ENCODE measurements at places on chromosomes 1 and 21. TPM values are rescaled to one million over a fixed set of nuclear protein-coding genes. Genes with fewer than 3 reads are reported as not detected.

DNA sequence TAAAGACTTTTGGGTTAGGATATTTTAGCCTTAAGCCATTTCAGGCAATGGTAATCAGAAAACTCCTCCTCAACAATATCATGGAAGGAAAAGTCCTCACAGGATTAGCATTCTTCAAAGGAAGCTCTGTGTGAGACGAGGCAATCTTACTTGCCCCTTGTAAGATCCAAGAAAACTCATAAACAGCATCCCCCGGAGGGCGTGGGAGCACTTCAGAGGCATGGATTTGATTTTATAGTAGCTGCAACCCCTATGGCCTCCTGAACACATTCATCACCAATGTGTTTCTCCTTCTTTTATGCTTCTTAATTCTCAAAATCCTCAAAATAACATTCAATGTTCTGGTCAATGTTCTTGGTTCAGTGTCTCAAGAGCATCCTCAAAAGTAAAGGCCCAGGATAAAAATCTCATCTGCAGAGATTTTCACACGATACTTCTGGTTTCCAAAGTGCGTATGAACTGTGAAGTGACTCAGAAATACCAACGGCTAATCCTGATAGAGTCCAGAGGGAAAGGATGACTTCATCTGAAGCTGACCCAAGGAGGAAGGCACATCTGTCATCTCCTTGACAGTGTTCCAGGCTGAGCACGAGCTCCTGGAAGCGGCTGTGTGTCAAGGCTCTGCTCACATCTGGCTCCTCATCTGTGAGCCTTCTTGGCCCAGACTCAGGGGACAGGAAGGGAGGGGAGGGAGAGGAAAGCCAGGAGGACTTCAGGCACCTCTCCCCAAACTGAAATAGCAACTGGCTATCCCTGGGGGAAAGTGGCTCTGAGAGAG is 49.3 kb upstream of the PSEN2 start:
- H3K4me1 ChIP-seq: peaks cover 19% of the 10 kb centered on the region
- H3K27ac ChIP-seq: peak overlapping the region; percentile 78
- H3K4me3 ChIP-seq: no peak overlapping the region

DNA sequence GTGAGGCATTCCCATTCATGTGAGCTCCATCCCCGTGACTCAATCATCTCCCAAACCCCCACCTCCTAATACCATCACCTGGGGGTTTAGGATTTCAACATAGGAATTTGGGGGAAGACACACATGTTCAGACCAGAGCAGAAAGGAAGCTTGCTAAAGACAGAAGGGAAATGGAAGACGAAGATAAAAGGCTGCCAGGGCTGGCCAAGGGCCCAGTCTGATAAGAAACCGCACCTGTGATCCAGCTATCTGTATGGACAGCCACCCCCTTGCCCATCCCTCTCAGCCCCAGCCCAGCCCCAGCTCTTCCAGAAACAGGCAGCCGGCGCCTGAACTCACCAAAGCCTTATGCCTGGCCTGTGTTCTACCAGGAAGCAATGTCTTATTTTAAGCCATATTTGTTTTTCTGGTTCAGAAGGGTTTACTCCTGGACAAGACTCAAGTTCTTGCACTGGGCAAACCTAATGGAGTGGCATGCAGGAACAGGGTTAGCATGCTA is 198.4 kb upstream of the VAMP3 start:
- no peak for DNase-seq
- H3K27ac ChIP-seq: no peak overlapping the region
- no peaks in the 10 kb centered on the region for H3K27me3 ChIP-seq

GRCh38 chr21:39373634-39374033 is 24.7 kb upstream of the HMGN1 start:
- no peak overlapping the region for H3K4me3 ChIP-seq
- H3K4me1 ChIP-seq: peaks cover 4% of the 10 kb centered on the region
- H3K36me3 ChIP-seq: no peaks in the 10 kb centered on the region
- no peak overlapping the region for H3K27ac ChIP-seq
- no peaks in the 10 kb centered on the region for H3K27me3 ChIP-seq

- H3K4me1 ChIP-seq: peaks cover 47% of the 10 kb centered on the region
- no peak for DNase-seq
- H3K4me3 ChIP-seq: no peak overlapping the region
Measured at GRCh38 chr1:109822749-109823542, 59.2 kb upstream of the EPS8L3 start.

DNA sequence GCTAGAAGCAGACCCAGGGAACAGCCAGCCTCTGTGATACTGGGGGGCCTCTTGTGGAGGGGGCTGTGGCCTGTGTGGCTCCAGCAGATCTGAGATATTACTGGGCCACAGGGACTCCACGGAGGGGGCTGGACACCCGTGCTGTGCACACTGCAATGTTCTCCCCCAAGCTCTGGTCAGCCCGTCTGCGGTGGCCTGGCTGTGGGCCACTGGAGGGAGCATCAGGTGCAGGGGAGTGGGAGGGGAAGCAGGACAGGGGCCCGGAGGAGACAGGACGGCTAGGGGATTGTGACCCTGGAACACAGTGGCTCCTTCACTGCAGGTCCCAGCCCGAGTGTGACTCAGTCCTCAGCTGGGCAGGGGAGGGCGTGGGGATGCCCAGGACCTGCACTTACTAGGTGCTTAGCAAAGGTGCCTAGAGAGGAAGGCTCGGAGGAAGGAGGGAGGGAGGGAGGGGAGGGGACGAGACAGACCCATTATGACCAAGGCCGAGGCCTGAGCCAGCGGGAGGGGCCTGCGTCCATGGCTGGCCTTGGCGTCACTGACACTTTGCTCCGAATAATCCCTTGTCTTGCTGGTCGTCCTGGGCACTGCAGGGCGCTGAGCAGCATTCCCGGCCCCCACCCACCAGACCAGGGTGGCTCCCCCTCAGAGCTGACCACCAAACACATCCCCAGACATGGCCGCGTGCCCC is 44.2 kb downstream of the PRDM16 start:
- DNase-seq: no peak
- H3K4me3 ChIP-seq: no peak overlapping the region
- H3K4me1 ChIP-seq: no peaks in the 10 kb centered on the region
- peaks cover 53% of the 10 kb centered on the region for H3K27me3 ChIP-seq

DNA sequence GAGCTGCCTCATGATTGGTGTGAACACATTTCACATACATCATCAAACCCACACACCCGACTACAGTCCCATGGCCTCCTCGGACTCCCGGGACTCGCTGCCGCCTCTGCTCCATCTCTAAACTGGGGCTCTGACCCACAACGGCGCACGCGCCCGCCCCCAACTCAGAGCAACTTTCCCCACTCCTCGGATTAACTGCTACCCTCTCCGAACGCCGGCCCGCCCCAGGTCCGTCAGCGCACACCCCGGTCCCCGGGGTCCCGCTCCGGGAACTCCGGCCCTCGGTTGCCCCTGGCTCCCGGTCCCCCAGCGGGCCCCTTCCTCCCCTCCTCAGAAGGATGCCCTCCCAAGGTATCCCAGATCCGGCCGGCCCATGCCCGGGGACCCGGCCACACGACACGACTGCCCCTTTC is 740 bp downstream of the DSTYK start:
- H3K4me3 ChIP-seq: peak overlapping the region; percentile 89
- no peaks in the 10 kb centered on the region for H3K27me3 ChIP-seq
- peaks cover 28% of the 10 kb centered on the region for H3K4me1 ChIP-seq

- no peaks in the 10 kb centered on the region for H3K36me3 ChIP-seq
- H3K27ac ChIP-seq: no peak overlapping the region
- H3K27me3 ChIP-seq: peaks cover 3% of the 10 kb centered on the region
- H3K4me1 ChIP-seq: peaks cover under 1% of the 10 kb centered on the region
- no peak for DNase-seq
- no peak overlapping the region for H3K4me3 ChIP-seq
Measured at GRCh38 chr1:209863766-209864485, 36.2 kb downstream of the UTP25 start.

- H3K27ac ChIP-seq: no peak overlapping the region
- no peaks in the 10 kb centered on the region for H3K27me3 ChIP-seq
- H3K4me3 ChIP-seq: no peak overlapping the region
- no peak for DNase-seq
- H3K4me1 ChIP-seq: no peaks in the 10 kb centered on the region
Measured at GRCh38 chr21:32604464-32604863, 7.7 kb downstream of the CFAP298 start.

DNA sequence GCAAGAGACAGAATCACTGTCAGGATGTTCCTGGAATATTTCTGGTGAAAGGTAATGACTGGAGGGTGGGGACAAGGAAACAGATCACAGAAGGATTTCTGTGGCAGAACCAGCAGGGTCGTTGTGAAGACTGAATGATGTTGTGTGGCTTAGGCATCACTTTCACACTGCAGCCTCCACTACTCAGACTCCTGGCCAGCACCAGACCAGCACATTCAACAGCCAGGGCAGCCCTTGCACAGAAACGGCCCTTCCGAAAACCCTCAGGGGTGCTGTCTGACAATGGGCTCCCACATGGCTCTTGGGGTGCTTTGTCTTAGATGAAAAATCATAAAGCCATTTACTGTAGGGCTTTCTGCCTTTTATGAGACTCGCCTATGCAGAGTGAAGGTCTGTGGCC is 3.8 kb upstream of the RAB7B start:
- no peak overlapping the region for H3K4me3 ChIP-seq
- H3K4me1 ChIP-seq: peaks cover 42% of the 10 kb centered on the region
- H3K36me3 ChIP-seq: no peaks in the 10 kb centered on the region
- no peak overlapping the region for H3K27ac ChIP-seq
- DNase-seq: peak; percentile 28
- no peaks in the 10 kb centered on the region for H3K27me3 ChIP-seq

DNA sequence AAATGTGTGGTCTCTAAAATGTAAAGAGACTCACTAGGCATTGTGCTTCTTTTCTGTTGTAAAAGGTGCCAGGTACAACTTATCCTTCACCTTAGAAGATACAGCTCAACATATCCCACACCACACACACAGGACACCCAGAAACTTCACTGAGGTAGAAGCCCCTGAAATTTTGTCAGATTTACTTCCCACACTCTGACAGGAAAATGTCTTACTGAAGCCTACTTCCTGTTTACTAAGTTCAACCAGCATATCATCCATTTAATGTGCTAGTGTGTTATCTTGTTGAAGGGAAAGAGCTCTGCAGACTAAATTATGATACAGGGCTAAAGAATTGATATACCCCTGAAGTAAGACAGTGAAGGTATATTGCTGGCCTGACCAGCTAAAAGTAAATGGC is 39.9 kb upstream of the INSL5 start:
- no peaks in the 10 kb centered on the region for H3K36me3 ChIP-seq
- H3K4me1 ChIP-seq: no peaks in the 10 kb centered on the region
- no peak overlapping the region for H3K4me3 ChIP-seq

DNA sequence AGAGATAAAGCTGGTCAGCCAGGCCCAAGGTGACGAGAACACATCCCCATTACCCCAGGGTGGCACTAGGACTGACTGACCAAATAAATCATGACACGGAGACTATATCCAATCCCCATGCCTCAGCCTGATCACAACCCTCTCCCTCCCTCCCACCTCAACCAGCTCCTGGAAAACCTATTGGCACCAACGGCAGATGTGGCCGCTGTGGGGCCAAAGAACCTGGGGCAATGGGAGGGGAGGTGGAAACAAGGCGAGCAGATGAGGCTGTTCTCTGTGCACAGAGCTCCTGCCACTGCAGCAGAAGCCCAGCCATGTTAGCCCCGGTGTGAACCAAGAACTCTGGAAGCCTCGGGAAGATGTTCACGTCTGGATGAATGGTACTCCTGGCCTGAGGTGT is 77.6 kb downstream of the CD247 start:
- peaks cover 15% of the 10 kb centered on the region for H3K27me3 ChIP-seq
- no peak overlapping the region for H3K4me3 ChIP-seq
- DNase-seq: peak; percentile 50
- no peak overlapping the region for H3K27ac ChIP-seq

- DNase-seq: peak; percentile 91
- peaks cover 10% of the 10 kb centered on the region for H3K4me1 ChIP-seq
- H3K27ac ChIP-seq: no peak overlapping the region
Measured at GRCh38 chr1:12208764-12209494, 20.9 kb upstream of the VPS13D start.

DNA sequence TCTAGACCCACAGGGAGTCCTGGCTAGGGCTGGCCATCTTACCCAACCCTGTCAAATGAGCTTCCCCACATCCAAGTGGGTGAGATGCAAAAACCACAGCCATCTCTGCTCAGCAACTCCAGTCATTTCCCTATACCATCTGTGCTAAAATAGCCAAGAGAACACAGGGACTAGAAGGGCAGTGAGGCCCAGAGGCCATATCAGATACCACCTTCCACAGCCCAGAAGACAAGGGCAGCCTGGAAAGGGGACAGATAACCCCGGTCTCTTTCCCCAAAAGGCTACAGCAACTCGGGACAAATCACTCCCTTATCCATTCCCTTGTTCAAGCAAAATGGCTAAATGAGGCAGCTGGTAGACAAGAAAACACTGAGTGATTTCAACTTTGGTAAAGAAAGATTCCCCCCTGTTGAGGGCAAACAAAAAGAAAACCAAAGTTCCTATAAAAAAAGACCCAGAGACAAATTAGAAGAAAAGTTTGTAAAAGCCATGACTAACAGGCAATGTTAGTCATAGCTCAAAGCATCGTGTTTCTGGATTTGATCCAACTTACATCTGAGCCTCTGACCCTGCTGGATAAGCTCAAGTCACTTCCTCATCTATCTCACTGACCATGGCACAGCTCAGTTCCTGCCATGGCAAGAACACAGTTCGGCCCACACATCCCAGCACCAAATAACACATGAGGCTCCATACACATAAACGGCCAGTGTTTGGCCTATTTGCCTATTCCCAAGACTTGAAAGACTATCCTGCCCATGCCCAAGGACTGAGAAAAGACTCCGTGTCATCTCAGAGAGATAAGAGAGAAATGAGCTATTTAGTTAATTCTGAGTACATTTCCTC is 3.1 kb downstream of the LAMB3 start:
- no peaks in the 10 kb centered on the region for H3K36me3 ChIP-seq
- H3K4me1 ChIP-seq: peaks cover 74% of the 10 kb centered on the region
- H3K27ac ChIP-seq: no peak overlapping the region
- DNase-seq: no peak

- H3K4me3 ChIP-seq: no peak overlapping the region
- no peak overlapping the region for H3K27ac ChIP-seq
- peaks cover 10% of the 10 kb centered on the region for H3K36me3 ChIP-seq
- no peak for DNase-seq
- H3K4me1 ChIP-seq: no peaks in the 10 kb centered on the region
Measured at GRCh38 chr1:61851849-61852669, 109.8 kb downstream of the PATJ start.

GRCh38 chr1:150574260-150575071 is 4.9 kb downstream of the MCL1 start:
- H3K27me3 ChIP-seq: no peaks in the 10 kb centered on the region
- H3K27ac ChIP-seq: peak overlapping the region; percentile 100
- no peak for DNase-seq
- peaks cover 67% of the 10 kb centered on the region for H3K4me1 ChIP-seq
- H3K4me3 ChIP-seq: peak overlapping the region; percentile 98

The SMCP gene
- not detected for total RNA-seq

The RXRG gene
- 0.72 TPM for total RNA-seq

The OR2T11 gene
- 0.53 TPM for total RNA-seq

The CR2 gene
- total RNA-seq: not detected

The KCNA3 gene
- 0.34 TPM for total RNA-seq

The SLC16A4 gene
- 1.9 TPM for total RNA-seq

The GJA9 gene
- total RNA-seq: not detected

The OR10Z1 gene
- total RNA-seq: not detected

The IQGAP3 gene
- 2.2 TPM for total RNA-seq

The SKI gene
- 77.9 TPM for total RNA-seq

The LCE6A gene
- 64.6 TPM for total RNA-seq

The CLEC20A gene
- not detected for total RNA-seq
